ENCODE measurements at places on chromosomes 7 and 10. TPM values are rescaled to one million over a fixed set of nuclear protein-coding genes. Genes with fewer than 3 reads are reported as not detected.

HMX2 gene
- not detected for total RNA-seq

NXPH1 gene
- not detected for total RNA-seq

LIPM gene
- not detected for total RNA-seq

TMEM60 gene
- total RNA-seq, result 13.2 TPM

WAPL gene
- total RNA-seq, result 43.2 TPM

VSIR gene
- 2.9 TPM for total RNA-seq

MEOX2 gene
- total RNA-seq, result not detected

STEAP4 gene
- not detected for total RNA-seq

STAG3 gene
- total RNA-seq, result 0.36 TPM

ANXA8 gene
- 0.55 TPM for total RNA-seq
